ENCODE measurements at places on chromosomes 13 and 19.

DNA sequence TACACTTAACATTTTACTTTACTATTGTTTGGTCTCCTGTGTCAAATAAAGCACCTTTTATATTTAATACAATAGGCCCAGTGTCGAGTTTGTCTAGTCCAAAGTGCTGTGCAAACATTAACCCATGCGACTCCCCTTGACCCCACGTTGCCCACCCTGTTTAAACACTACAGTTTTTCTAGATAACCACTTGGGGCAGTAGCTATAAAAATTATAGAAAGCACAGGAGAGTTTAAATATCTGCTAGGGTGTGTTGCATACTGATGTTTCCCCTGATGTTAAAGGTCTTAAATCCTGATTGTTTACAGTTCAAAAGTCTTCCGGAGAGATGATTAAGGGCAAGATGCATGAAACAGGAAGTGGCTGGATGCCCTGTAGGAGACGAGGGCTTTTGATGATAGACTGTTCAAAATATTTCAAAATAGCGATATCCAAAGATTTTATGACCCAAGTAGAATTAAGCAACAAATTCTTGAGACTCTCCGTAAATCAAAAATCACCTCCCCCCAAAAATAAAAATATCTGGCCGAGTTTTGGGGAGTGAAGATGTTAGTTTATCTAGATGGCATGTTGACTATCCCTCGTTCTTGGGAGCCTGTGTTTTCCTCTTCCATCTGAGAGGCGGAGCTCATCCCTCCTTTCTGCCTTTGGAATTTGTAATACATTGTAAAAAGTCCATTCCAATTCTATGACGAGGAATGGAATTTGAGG is 167.1 kb downstream of the FGF9 start:
- no peak for DNase-seq

DNA sequence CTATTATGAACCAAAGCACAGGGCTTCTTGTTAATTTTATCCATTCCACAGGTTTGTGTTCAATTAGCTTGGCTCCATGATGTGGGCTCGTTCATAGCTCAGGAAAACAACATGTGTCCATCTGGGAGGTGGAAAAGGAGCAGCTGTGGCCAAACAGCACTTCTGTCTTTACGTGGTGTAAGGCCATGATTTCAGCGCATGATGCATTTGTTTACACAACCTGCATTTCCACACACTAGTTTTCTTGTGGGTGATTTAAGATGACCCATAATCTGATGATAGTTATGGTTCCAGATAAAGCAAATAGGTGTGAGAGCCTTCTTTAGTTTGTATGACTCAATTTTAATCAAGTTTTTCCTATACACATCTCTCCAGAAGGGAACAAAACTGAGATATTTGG is 101.7 kb downstream of the TNFRSF19 start:
- DNase-seq: no peak

GRCh38 chr19:2574478-2574931 is 98.6 kb downstream of the GADD45B start:
- no peak for DNase-seq

DNA sequence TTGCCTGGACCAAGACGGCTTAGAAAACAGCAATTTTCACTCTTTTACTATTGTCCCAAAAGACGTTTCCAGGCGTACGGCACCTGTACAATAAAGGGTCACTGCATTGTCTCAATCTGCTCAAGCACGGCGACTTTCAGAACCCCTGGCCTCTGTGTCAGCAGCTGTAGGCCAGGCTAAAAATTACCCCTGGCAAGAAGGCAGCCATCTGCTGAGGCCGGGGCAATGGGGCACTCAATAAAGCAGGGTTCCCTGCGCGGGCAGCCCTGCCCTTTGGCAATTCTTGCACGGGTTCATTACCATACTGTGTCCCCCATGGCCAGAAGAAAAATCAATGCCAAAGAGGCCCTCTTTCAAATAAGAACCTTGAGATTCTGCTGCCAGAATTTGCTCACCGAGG is 52.1 kb downstream of the STK24 start:
- DNase-seq: no peak

DNA sequence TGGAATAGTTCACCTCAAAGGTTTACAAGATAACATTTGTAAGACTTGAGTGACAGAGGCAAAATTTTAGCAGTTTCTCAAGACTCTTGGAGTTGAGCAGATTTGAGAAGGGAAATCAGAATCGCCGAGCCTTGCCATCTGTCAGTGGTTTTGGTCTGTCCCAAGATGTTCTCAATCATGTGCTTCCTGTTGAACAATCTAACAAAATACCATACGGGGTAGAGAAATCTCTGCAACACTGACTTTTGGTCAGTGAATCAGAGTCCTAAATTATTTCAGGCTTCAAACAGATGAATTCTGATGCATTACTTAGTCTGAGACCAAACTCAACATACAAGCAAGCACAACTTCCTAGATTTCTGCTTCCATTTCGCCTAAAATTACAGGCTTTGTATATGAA is 3.8 kb downstream of the KCTD12 start:
- DNase-seq: no peak

DNA sequence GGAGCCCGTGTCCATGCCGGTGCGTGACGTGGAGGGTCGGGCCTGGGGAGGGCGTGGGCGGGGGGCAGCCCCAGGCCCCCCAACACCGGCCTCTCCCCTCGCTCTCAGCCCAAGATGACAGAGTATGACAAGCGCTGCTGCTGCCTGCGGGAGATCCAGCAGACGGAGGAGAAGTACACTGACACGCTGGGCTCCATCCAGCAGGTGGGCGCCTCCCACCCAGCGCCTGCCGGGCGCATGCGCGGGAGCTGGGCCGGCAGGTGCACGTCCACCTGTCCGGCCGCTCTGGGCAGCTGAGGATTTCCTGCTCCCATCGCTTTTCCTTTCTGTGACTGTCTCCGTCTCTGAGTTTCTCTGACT is 49.8 kb downstream of the VAV1 start:
- peak; percentile 67 for DNase-seq

Measured in NCI-H2029 (cell line).